ENCODE measurements at places on chromosomes 13 and 19. TPM values are rescaled to one million over a fixed set of nuclear protein-coding genes. Genes with fewer than 3 reads are reported as not detected.

DNA sequence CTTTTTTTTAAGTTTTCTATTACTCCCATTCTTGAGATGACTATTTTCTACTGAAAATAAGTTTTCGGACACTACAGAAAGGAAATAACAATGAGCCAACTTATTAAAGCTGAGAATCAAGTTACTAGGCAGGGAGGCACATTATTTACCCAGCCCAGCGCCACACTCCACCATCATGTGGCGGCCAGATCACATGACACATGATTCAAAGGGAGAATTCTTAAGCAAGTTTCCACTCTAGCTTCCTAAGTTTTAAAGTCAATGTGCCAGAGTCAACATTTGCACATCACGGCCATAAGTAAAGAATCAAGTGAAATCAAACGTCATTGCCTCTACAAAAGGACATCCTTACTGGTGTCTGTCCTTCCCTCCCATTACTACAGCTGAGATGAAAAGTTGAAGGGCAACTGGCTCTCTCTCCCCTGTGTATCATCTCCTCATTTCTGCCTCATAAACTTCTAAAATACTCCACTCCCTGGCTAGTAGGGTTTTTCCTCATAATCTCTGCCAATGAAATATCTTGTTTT is 81.7 kb downstream of the KLF12 start:
- no peak for DNase-seq

GRCh38 chr13:73985783-73986182 is 148.4 kb downstream of the KLF12 start:
- DNase-seq: no peak

ZNF799 gene
- 3.4 TPM for total RNA-seq

DNA sequence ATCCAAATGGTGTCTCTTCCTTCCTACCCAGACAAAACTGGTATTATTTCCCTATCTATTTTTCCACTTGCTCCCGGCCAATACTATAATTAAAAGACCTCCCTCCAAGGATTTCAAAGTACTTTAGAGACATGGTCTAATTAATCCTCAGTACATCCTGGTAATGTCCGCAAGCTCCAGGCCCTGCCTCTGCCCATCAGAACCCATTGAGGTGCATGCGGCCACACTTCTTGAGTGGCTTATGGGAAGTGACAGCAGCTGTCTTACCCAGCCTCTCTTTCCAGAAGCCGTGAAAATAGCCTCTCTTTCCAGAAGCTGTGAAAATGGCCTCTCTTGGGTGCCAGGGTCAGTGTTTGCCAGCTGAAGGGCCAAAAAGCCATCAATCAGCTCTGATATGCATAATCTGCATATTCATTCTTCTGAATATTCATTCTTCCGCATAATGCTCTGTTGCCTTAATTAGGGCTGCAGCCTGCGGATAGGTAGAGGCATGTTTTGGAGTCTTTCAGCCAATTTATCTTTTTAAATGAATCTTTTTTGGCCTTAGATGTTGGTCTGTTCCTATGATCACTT is 148.4 kb upstream of the TMTC4 start:
- no peak for DNase-seq

PALM3 gene
- total RNA-seq: not detected

GRCh38 chr13:45179428-45179827 is 21.4 kb downstream of the KCTD4 start:
- DNase-seq: no peak

SUGP1 gene
- total RNA-seq: 69.2 TPM

- no peak for DNase-seq
These were observed 67.5 kb downstream of the LATS2 start for GRCh38 chr13:20993661-20994440.

DNA sequence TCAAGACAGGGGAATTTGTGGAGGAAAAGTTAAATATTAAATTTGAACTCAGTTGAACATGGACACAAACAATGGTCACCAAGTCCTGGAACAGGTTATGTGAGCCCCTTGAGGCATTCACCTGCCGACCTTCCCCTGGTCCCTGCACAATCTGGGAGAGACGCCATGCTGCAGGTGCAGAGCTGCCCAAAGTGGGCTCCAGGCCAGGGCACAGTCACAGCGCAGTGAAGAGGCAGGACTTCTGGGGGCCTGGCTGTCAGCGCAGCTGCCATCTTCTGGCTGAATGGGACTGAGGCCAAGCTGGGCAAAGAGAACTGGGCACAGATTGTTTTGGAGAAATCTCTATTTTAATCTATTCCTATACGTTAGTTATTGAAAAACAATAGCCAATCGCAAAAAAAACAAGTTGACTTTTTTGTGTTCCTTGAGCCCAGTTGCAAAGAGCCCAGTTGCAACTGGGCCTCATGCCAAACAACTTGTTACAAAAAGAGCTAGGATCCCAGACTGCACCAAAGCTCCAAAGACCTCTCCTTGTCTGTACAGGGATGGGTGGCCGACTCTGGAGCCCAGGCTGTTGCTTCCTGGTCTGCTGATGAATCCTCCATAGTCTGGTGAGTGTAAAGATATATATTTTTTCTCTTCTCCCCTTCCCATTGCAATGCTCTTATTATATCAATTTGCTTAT is 1.2 kb upstream of the ZNF626 start:
- no peak for DNase-seq

DNA sequence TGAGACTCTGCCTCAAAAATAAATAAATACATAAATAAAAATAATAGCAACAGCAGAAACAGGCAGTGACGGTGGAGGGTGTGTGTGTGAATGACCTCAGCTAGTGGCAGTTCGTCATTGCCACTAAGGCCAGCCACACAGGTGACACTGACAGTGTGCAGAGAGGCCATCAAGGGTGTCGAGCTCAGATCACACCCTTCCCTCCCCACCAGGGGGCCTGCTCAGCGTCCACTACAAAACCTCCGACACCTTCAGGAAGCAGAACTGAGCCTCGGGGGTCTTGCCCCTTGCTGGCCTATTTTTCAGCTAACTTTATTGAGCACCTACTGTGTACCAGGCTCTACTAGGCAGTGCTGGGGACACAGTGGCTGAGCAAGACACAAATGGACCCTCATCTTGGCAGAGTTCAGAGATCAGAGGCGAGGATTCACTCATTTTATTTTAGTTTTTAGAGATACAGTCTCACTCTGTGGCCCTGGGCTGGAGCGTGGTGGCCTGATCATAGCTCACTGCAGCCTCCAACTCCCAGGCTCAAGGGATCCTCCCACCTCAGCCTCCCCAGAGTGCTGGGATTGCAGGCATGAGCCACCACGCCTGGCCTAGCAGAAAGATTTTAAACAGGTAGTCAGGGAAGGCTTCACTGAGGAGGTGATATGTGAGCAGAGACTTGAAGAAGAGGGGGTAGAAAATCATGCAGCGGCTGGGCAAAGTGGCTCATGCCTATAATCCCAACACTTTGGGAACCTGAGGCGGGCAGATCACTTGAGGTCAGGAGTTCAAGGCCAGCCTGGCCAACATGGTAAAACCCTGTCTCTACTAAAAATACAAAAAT is 30.3 kb upstream of the SEMA6B start:
- DNase-seq: no peak

ZNF805 gene
- 18.5 TPM for total RNA-seq

CYP4F12 gene
- 6.3 TPM for total RNA-seq

Data from adrenal gland (tissue), 19 donors.